ENCODE measurements at places on chromosomes 3 and 15. TPM values are rescaled to one million over a fixed set of nuclear protein-coding genes. Genes with fewer than 3 reads are reported as not detected.

The CP gene
- total RNA-seq: 89.8 TPM

The ACTC1 gene
- total RNA-seq: 3.4 TPM

The HAPLN3 gene
- 15.5 TPM for total RNA-seq

DNA sequence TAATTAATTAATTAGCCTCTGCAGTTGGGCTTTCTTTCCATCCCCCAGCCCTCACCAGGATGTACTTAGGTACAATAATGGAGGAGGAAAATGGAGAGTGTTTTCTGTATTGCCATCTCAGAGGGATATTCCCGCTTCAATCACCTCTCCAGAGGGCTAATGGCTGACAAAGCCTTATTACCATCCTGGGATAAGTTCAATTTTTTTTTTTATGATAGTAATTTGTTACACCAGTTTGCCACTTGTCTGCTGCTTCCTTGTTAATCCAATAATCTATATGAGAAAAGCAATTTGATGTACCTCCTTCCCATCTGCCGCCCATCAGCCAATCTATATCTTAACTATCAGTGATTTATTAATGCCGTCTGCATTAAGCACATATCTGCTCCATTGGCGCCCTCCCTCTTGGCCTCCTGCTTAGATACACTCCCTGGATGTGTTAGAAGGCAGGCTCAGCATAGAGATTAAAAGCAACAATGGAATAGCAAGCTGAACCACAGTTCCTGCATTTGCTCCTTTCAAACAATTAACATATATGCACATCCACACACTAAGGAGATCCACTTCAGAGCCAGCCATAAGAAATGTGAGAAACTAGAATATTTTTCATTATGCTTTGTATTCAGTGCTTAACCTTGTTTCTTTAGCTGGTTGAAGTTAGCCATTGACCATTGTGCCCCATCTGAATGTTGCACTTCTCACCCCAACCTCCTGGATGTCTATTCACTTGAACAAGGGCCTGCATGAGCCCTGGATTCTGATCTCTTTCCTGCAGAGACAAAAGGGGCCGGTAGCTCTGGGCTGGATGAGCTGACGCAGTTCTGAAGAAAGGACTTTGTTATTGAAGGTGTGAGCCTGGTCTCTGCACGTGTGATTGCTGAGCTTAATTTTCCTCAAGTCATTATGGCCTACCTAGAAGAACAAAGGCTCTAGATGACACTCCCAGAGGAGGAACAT lies 237.3 kb upstream of the GAP43 start:
- H3K4me1 ChIP-seq: no peaks in the 10 kb centered on the region
- no peak overlapping the region for H3K27ac ChIP-seq
- DNase-seq: no peak
- H3K36me3 ChIP-seq: no peaks in the 10 kb centered on the region
- H3K4me3 ChIP-seq: no peak overlapping the region

GRCh38 chr15:81723701-81724100 lies 322.1 kb downstream of the MEX3B start:
- no peak overlapping the region for H3K27ac ChIP-seq
- H3K27me3 ChIP-seq: no peaks in the 10 kb centered on the region
- H3K36me3 ChIP-seq: no peaks in the 10 kb centered on the region
- peak; percentile 83 for DNase-seq
- H3K4me3 ChIP-seq: no peak overlapping the region

GRCh38 chr3:8595695-8596115 lies 48.9 kb downstream of the SSUH2 start:
- H3K4me1 ChIP-seq: no peaks in the 10 kb centered on the region
- no peaks in the 10 kb centered on the region for H3K27me3 ChIP-seq

- no peaks in the 10 kb centered on the region for H3K4me1 ChIP-seq
- DNase-seq: peak; percentile 59
- no peak overlapping the region for H3K4me3 ChIP-seq
- no peaks in the 10 kb centered on the region for H3K27me3 ChIP-seq
Measured at GRCh38 chr3:30002797-30003196, 603.6 kb upstream of the TGFBR2 start.

GRCh38 chr3:82329300-82329699 lies 567.9 kb upstream of the GBE1 start:
- no peak overlapping the region for H3K4me3 ChIP-seq
- H3K27me3 ChIP-seq: no peaks in the 10 kb centered on the region
- H3K4me1 ChIP-seq: no peaks in the 10 kb centered on the region
- no peaks in the 10 kb centered on the region for H3K36me3 ChIP-seq

- no peaks in the 10 kb centered on the region for H3K27me3 ChIP-seq
- DNase-seq: no peak
- no peak overlapping the region for H3K27ac ChIP-seq
- H3K4me1 ChIP-seq: no peaks in the 10 kb centered on the region
- H3K4me3 ChIP-seq: no peak overlapping the region
- H3K36me3 ChIP-seq: no peaks in the 10 kb centered on the region
Measured at GRCh38 chr15:62145015-62145735, 19.9 kb downstream of the C2CD4B start.
